ENCODE measurements at places on chromosomes 13 and 19. TPM values are rescaled to one million over a fixed set of nuclear protein-coding genes. Genes with fewer than 3 reads are reported as not detected.

Gene NTF4
- not detected for total RNA-seq

Gene PSPC1
- 71.2 TPM for total RNA-seq

Gene ZNF548
- 24.5 TPM for total RNA-seq

Gene CEACAM21
- 45.3 TPM for total RNA-seq

Gene PSG6
- not detected for total RNA-seq

Gene TGFBR3L
- 4.6 TPM for total RNA-seq

Gene THSD8
- 13.0 TPM for total RNA-seq

Gene CGB3
- not detected for total RNA-seq

Gene TRPM4
- total RNA-seq: 0.54 TPM

Gene REEP6
- total RNA-seq: 1.7 TPM

Gene TEX29
- 0.81 TPM for total RNA-seq

Gene FRY
- 13.5 TPM for total RNA-seq

Gene ZIM2
- not detected for total RNA-seq

Gene CARS2
- total RNA-seq: 67.0 TPM

Gene KCNC3
- 17.2 TPM for total RNA-seq

Gene C2CD4C
- 0.12 TPM for total RNA-seq

Gene ZNF382
- total RNA-seq: 12.6 TPM

Gene TINCR
- 0.76 TPM for total RNA-seq

Gene SHISA7
- not detected for total RNA-seq

Gene DMWD
- total RNA-seq: 35.1 TPM

Gene LILRB2
- not detected for total RNA-seq

Gene LIN37
- total RNA-seq: 15.0 TPM

Gene ZNF154
- total RNA-seq: 8.5 TPM

Gene VWA8
- total RNA-seq: 17.1 TPM

Gene RNF17
- total RNA-seq: not detected

Gene CBARP
- 0.10 TPM for total RNA-seq

Gene DCAF15
- total RNA-seq: 69.3 TPM

Gene TMEM272
- total RNA-seq: not detected

Gene HCST
- 108 TPM for total RNA-seq

Gene CRLF1
- not detected for total RNA-seq

Gene DPF1
- 0.41 TPM for total RNA-seq

Gene OLFM4
- not detected for total RNA-seq

Gene HNRNPUL1
- 297 TPM for total RNA-seq

Gene SHD
- not detected for total RNA-seq

Gene OR7A5
- not detected for total RNA-seq

Gene GPR183
- 14.5 TPM for total RNA-seq

Gene SWSAP1
- total RNA-seq: 3.2 TPM

Gene CYP2F1
- not detected for total RNA-seq

Gene ENOX1
- 0.12 TPM for total RNA-seq

Measured in T-helper 1 cell treated with Interleukin-12 subunit alpha and Interleukin-12 subunit beta and Interleukin-4 antibody, amounts not matched to agents 30 ng/mL and 1 ng/mL, for 36 hours (primary cell).